ENCODE measurements at places on chromosomes 6 and 20.

- no peak for DNase-seq
Observed at GRCh38 chr6:3844097-3844463, 5.1 kb upstream of the FAM50B start.

- no peak for DNase-seq
Observed at GRCh38 chr6:74879234-74879633, 326.6 kb downstream of the COL12A1 start.

DNA sequence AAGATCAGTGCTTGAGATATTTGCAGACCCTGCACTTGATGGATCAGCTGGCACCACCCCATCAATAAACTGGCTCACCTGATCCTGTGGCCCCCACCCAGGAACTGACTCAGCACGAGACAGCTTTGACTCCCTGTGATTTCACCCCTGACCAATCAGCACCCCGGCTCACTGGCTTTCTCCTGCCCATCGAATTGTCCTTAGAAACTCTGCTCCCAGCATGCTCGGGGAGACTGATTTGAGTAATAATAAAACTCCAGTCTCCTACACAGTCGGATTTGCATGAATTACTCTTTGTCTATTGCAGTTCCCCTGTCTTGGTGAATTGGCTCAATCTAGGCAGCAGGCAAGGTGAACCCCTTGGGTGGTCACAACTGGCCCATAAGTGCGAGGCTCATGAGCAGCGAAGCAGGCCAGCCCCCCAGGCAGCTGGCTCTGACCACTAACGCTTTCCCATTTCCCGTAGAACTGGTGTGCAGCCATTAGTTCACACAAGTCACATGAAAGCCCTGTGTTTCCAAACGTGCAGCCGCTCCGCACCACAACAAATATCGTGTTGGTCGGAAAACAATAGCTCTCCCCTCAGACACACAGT lies 79.6 kb downstream of the RSPH3 start:
- DNase-seq, result no peak

DNA sequence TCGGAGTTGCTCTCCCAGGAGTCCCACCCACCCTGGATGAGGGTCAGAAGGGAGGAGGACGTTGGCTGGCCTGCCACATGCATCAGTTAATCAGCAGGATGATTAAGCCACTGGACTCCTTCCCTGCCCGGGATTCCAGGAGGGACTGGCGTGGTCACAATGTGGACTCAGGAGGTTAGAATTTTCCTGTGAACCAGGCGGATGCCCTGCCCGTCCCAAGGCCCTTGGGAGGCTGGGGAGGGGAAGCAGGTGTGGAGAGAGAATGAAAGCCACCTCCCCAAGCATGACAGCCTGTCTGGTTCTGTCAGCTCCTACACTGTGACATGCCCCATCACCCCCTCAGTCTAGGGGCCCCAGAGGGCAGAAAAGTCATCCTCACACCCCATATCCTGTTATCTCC lies 11.6 kb upstream of the ITPR3 start:
- no peak for DNase-seq

DNA sequence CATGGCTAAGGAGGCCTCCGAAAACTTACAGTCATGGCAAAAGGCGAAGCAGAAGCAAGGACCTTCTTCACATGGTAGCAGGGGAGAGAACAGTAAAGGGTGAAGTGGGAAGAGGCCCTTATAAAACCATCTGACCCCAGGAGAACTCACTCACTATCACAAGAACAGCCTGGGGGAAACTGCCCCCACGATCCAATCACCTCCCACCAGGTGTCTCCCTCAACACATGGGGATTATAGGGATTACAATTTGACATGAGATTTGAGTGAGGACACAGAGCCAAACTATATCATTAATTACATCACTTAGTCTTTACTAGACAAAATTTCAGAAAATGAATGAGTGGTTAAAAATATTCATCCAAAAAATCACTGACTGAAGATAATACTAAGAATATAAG lies 453.6 kb downstream of the COL12A1 start:
- DNase-seq, result no peak

GRCh38 chr6:38067263-38067980 lies 247.9 kb downstream of the ZFAND3 start:
- DNase-seq, result no peak

GRCh38 chr6:11795403-11795802 lies 16.8 kb upstream of the ADTRP start:
- no peak for DNase-seq

DNA sequence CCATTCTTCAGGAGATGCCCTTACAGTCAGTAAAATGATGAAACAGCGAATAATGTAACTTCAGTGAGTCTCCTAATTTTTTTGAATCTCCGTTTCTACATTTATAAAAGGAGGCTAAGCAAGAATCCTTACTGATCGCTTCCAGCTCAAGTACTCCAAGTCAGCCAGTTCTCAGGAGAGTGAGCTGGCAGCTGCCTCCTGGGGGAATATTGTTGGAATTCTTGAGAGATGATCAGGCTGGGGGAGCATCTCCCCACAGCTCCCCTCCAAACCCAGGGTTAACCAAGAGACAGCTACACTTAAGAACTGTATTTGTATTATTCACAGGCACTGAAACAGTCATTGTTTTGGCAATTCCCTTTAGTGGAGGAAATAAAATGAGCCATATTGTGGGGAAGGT lies 89.1 kb upstream of the PCSK2 start:
- no peak for DNase-seq

- DNase-seq, result no peak
Observed at GRCh38 chr20:41524980-41525613, 93.1 kb downstream of the CHD6 start.

- DNase-seq, result no peak
Observed at GRCh38 chr20:47468290-47469050, 33.2 kb upstream of the NCOA3 start.

- DNase-seq, result no peak
Observed at GRCh38 chr20:10728873-10729670, 55.3 kb upstream of the JAG1 start.

DNA sequence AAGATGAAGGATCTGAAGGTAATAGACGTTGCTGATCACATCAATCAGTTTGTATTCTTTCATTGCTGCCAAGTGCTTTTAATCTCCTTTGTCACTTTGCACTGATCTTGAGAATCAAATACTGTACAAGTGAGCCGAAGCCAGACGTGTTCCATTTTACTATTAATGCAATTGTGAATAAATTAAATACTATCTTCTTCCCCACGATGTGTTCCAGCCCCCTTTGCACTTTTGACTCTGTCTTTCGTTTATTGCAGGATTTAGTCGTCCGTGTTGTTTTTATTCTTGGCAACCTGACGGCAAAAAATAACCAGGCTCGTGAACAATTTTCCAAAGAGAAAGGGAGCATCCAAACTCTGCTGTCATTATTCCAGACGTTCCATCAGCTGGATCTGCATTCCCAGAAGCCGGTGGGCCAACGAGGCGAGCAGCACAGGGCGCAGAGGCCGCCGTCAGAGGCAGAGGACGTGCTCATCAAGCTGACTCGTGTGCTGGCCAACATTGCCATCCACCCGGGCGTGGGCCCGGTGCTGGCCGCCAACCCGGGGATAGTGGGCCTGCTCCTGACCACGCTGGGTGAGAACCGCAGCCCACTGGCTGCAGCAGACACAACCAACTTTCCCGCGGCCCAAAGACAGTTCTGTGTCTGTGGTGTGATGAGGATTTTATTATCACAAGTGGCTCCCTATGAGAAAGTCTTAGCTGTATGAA lies 104.7 kb downstream of the ARMC2 start:
- DNase-seq, result no peak

GRCh38 chr6:134609716-134610261 lies 291.9 kb upstream of the SGK1 start:
- DNase-seq, result no peak

GRCh38 chr6:17281100-17281496 lies at the start of gene RBM24:
TSS of gene RBM24 (plus strand) at chr6:17281361. CDS start at chr6:17281582, 221 bp downstream.
- no peak for DNase-seq

- DNase-seq, result no peak
Observed at GRCh38 chr6:143185288-143185687, 124.6 kb downstream of the AIG1 start.

DNA sequence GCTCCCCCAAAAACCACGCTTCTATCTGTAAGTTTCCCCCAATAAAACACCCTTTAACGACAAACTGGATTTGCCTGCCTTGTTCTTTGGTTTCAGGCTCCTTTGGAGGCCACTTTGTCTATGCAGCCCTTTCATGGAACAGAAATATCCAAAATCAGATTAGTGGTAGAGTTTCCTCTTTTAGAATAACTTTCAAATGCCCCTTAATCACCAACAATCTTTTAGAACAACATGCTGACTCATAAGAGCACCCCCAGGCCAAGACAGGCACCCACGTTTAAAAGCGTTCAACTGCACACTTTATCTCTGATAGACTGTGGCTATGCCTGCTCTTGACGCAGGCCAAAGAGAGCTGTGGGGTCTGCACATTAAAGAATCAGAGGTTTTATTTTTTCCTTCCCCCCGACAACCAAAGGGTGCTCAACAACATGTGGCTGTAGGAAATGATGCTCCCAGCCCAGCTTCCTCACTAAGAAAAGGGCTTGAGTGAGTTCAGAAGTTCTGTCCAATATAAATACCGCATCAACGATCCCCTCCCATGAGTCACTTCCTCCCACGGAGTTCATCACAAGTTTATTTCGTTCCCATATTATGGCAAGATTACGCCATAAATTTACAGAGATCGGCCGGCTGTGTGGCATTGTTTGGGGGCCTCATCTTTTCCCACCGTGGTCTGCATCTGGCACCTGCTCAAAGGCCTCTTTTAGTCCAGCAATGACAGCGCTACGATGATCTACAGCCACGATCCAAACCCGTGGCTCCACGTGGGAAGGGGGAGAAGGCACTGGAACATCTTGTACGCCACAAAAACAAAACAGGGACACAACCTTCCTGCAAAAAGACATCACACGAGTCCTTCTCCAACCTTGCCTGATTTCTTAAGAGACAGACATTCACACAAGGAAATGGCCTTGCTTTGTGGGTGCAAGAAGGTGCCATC lies 88.8 kb upstream of the NFATC2 start:
- DNase-seq, result no peak

- DNase-seq, result no peak
Observed at GRCh38 chr20:14378326-14378725, 40.9 kb upstream of the FLRT3 start.

GRCh38 chr6:48325701-48326100 lies 214.7 kb upstream of the PTCHD4 start:
- DNase-seq, result no peak

GRCh38 chr20:58693226-58694006 lies 816 bp downstream of the NPEPL1 start:
- DNase-seq, result no peak

- DNase-seq, result no peak
Observed at GRCh38 chr6:4139272-4139671, 3.9 kb upstream of the ECI2 start.

DNA sequence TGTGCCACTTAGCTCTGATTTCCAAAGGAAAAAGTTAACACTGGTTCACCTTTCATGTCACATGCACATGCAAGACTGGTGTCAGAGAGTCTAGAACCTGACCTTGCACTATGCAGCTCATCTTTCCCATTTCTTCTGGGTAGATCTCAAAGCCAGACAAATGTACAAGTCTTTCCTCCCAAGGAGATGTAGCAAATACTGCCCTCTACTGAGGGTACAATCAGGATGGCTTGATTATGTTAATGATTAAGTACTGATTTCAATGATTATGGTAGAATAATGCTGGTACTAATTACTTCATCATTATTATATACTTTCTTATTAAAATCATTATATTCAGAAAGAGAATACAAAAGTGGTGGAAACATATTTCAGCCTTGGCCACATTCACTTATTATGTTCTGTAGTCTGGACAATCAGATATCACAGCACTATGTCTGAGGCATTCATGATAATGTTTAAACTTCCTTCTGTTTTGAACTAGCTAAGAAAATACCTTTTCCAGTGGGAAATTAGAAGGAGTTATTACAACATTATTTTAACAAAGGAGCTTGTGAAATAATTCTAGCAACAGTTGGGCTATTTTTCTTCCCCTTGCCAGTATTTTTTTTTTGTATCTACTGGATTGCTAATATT lies 68.5 kb upstream of the FOXO3 start:
- DNase-seq, result no peak

- DNase-seq, result no peak
Observed at GRCh38 chr6:21199262-21199661, 394.3 kb upstream of the SOX4 start.

DNA sequence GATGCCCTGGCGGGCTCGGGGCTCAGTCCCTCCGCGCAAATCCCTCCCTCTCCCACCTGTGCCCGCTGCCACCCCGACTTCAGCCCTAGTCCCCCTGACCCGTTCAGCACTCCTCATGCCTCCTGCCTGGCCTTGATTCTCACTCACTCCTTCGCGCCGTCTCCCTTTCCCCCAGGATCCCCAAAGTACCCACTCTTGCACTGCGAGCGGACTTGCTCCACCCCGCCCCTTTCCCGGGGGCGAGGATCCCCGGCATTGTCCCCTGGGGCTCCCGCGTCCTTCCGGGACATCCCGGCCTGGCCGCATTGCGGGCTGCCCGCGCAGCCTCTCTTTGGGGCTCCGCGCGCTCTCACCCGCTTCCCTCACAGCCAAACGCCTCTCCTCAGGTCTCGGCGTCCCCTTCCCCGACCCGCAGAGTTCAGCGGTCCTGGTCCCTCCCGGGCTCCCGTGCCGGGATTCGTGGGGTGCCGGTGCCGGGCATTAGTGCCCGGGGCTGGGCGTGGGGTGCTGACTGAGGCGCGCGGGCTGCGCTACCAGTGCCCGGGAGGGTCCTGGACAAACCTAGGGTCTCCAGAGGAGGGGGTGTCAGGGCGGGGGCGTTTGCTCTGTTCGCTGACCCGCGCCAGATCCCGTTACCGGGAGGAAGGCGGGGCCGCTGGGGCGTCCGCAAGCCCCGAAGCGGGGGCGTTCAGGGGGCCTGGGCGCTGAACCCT lies 45.5 kb upstream of the SUPT3H start:
- DNase-seq, result no peak

GRCh38 chr20:47278907-47279348 lies 77.6 kb downstream of the ZMYND8 start:
- no peak for DNase-seq

GRCh38 chr6:142885182-142885867 lies 59.7 kb downstream of the HIVEP2 start:
- no peak for DNase-seq
